ENCODE measurements at places on chromosomes 6 and 20.

DNA sequence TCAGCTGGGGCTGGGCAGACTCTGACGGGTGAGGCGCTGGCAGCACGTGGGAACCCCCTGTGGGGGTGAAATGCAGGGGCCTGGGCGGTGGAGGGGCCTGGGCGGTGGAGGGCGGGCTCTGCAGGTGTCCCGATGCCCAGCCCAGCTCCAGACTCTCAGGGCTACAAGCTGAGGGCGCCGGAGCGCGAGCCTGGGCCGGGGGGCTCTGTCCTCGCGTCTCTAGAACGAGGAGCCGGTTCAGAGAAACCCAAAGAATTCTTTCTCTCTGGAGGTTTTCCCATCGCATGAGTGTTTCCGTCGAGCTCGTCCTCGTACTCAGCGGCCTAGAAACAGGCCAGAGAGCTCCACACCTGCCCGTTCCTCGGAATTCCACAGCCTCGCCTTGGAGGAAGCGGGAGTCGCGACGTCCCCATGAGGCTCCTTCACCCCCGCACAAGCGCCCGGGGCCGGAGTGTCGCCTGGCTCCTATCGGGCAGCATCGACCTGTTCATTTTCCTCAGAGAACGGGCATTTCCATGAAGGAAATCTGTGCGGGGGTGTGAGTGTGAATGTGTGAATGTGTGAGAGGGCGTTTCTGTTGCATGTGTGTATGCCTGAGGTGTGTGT, 76.9 kb downstream of the SMOC2 start:
- DNase-seq: no peak

DNA sequence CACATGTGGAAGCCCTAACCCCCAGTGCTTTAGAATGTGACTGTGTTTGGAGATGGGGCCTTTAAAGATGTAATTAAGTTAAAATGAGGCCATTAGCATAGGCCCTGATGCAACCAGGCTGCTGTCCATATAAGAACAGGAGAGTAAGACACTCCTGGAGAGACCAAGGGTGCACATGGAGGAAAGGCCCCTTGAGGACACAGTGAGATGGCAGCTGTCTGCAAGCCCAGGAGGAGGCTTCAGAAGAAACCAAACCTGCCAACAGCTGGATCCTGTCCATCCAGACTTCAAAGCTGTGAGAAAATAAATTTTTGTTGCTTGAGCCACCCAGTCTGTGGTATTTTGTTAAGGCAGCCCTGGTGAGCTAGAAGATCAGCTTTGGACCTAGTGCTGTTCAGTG, 16.8 kb upstream of the SNRPB2 start:
- no peak for DNase-seq

GRCh38 chr6:106553440-106553839, 75.9 kb downstream of the RTN4IP1 start:
- DNase-seq: peak; percentile 47

- DNase-seq: no peak
These were observed 19.5 kb upstream of the MAP3K4 start for GRCh38 chr6:160972111-160972510.

DNA sequence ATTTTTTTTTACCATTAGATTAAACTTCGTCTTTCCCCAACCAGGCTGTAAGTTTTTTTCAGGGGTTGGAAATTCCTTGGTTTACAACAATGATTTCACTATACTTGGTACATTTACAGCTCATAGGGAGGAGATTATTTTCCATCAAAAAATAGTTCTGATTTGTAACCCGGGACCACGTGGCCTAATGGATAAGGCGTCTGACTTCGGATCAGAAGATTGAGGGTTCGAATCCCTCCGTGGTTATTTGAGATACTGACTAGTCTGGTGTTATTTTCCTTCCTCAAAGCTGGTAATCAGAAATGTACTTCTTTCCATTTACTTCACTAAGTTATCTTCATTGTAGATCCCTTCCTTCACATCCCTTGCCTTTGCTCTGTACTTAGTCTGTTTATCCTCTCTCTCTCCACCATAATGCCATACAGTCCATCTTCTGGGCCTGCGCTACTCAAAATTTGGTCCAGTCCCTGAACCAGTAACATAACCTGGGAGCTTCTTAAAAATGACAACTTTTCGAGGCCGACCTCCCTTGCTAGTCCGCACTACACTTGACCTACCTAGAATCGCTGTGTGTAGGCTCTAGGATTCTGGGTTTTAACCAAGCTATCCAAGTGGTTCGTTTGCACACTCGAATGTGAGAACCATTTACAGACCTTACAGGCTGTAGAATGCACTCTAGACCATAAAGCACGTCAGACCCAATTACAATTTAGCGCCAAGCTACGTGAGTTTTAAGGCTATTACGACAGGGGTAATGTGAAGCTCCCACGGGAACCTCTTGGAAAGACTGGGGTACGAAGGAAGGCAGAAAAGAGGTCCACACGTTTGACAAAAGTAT, 42.1 kb upstream of the BTN3A2 start:
- DNase-seq: peak; percentile 81

GRCh38 chr20:7159903-7160302, 392.4 kb downstream of the BMP2 start:
- no peak for DNase-seq

DNA sequence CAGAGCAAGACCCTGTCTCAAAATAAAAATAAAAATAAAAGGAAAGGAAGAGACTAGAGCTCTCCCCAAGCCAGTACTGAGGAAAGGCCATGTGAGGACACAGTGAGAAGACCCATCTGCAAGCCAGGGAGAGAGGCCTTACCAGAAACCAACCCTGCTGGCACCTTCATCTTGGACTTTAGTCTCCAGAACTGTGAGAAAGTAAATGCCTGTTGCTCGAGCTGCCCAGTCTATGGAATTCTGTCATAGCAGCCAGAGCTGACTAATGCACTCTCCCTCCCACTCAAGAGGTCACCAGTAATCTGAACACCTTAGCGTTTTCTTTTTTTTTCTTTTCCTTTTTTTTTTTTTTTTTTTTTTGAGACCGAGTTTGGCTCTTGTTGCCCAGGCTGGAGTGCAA, 7.3 kb upstream of the PRPH2 start:
- DNase-seq: no peak

- peak; percentile 46 for DNase-seq
These were observed 55.0 kb upstream of the FOXC1 start for GRCh38 chr6:1554476-1555310.
